Stromal cell of bone marrow (primary cell): ENCODE measurements at places on chromosomes 2 and 18.
A peak's percentile ranks its signal among the peaks of the same experiment; 100 is the strongest.

DNA sequence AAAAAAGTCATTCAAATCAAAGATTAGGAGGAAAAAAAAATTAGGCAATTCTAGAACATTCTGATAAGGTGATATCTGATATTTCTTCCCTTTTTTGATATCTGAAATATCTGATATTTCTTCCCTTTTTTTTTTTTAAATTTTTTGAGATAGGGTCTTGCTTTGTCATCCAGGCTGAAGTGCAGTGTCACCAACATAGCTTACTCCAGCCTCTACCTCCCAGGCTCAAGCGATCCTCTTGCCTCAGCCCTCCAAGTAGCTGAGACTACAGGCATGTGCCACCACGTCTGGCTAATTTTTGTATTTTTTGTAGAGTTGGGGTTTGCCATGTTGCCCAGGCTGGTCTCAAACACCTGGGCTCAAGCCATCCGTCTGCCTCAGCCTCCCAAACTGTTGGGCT lies 33.9 kb downstream of the MEX3C start:
- no peak for DNase-seq

DNA sequence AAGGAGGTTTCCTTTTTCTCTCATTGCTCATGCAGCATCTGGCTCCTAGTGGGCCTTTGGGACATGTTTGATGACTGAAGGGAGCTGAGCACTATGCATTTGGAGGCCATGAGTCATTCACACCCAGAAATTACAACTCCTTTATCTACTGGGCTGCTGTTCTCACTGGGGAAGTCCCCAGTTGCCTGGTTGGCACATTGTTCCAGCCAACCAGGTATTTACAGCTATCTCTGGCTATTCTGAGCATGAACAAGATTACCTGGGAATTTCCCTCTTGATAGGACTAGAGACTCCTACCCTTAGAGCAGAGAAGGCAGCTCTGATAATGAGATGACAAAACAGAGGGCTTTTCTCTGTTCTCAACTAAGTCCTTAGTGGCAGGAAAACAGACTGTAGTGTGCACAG lies 206.5 kb downstream of the SETBP1 start:
- peak; percentile 60 for DNase-seq

- DNase-seq = no peak
Measured at GRCh38 chr2:158969715-158970240, 1.3 kb downstream of the TANC1 start.

DNA sequence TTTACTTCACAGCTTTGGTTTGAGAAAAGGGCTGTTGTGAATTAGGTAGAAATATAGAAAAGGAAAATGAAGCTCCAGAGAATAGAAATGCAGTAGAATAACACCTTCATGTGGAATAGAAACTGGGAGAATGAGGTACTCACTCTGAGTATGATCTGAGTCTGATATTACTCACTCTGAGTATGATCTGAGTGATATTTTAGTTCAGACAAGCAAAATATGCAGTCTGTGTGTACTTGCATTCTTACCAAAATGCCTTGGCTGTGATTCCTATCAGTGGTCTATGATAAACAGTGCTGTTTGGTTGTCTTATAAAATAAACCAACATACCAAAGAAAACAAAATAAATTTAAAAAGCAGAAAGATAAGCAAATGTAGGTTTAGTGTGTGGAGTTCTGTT lies 487.6 kb downstream of the THSD7B start:
- no peak for DNase-seq

GRCh38 chr2:158692372-158693103 lies 102.6 kb upstream of the DAPL1 start:
- no peak for DNase-seq

GRCh38 chr2:175606010-175606841 lies 395.8 kb downstream of the LNPK start:
- no peak for DNase-seq

GRCh38 chr2:120546865-120547390 lies 188.7 kb upstream of the GLI2 start:
- no peak for DNase-seq

DNA sequence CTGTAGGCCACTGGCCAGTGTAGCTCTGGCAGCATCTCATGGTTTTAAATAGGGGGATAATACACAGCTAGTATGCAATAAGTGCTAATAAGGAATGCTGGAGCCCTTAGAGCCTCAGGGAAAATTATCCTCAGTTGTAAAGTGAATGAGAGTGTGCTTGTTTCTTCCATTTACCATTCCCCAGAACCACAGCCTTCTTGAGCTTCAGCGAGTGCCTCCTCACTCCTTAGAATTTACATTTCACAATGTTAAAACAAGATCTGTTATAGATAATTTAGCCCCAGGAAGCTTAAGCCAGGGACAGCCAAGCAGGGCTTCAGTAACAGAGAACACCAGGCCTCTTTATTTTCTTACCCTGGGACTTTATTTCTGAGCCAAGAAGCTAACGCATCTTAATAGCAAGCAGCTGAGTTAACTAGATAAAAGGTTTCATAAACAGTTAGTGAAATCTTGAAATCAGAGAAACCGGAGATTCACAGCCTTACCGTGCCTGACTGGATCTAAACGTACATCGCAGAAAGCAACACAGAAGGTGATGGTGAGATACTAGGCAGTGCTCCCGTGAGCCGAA lies 535.2 kb downstream of the TDRD15 start:
- DNase-seq = no peak

DNA sequence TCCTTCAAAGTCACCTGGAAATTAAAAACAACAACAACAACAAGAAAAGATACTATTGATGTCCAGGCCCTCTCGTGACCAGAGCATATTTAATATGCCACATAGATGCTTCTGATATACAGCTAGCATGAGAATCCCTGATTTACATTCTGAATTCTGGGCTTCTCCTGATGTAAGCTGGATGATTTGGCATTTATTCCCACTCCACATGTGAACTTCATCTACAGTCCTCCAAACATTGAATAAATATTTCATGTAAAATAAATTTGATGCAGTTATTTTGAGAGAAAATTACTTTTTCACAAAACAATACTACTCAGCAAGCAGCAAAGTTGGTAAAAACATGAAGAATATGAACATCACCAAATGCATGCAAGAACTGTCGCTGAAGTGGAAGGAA lies 453.2 kb upstream of the SETBP1 start:
- no peak for DNase-seq

DNA sequence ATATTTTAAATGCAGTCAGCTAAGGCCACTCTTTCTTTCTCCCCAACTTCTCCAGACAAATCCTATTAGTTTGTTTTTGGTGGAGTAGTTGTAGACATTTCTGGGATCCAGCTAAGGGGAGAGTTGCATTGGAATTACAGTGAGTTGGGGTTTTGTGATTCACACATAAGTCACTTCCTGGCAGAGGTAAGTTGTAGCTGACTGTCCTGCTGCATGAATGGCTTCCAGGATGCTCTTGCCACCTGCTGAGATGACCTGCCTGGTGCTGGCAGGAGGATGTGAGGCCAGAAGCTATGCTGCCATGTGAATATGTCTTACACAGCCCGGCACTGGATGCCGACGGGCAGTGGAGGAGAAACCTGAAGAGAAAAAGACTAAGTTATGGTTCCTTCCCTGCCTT lies 243.7 kb downstream of the TDRD15 start:
- no peak for DNase-seq

DNA sequence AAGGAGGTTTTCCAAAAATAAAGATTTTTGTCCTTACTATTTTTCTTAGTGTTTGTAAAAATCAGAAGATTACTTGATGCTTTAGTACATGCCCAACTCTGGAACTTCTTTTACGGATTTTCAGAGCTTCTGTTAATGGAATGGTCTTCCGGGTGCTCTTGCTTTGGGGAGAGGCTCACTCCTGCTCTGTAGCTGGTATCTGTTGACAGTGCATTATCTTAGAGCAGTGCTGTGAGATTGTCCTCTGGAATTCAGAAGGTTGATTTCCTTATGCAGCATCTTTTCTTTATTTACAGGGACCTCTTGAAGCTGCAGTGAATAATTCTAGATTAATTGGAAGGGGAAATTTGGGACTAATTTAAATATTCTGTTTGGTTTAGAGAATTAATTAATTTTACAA lies 4.6 kb downstream of the MAPRE2 start:
- no peak for DNase-seq

- DNase-seq = no peak
Measured at GRCh38 chr2:27739058-27739373, 32.5 kb upstream of the MRPL33 start.

GRCh38 chr2:2704428-2705090 lies 373.5 kb upstream of the MYT1L start:
- no peak for DNase-seq

GRCh38 chr2:181792906-181793305 lies 98.6 kb upstream of the ITPRID2 start:
- no peak for DNase-seq

DNA sequence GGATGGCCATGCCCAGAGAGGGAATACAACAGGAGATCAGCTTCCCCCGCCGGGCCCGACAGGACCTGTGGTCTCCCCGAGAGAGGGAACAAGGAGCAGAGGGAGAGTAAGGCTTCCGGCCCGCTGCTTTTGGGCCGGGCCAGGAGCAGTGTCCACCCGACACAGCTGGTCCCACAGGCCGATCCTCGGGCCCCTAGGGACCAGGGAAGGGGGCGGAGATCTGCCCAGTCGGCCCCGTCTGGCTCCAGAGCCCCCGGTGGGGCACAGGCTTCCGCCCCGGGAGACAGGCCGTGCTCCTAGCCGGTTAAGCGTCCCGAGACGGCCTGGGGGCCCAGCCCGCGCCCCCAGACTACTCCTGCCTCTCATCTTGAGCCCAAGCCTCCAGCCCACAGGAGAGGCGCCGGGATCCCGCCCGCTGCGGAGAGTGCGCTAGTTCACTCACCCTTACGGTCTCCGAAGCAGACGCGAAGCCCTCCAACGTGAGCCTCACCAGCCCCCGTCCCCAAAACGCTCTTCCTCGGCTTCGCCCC lies at the start of gene MCFD2:
MCFD2 (minus strand) TSS at position 526 of the 530 bp plus-strand sequence. CDS start 6,635 bp downstream, outside the sequence.
- DNase-seq = no peak

DNA sequence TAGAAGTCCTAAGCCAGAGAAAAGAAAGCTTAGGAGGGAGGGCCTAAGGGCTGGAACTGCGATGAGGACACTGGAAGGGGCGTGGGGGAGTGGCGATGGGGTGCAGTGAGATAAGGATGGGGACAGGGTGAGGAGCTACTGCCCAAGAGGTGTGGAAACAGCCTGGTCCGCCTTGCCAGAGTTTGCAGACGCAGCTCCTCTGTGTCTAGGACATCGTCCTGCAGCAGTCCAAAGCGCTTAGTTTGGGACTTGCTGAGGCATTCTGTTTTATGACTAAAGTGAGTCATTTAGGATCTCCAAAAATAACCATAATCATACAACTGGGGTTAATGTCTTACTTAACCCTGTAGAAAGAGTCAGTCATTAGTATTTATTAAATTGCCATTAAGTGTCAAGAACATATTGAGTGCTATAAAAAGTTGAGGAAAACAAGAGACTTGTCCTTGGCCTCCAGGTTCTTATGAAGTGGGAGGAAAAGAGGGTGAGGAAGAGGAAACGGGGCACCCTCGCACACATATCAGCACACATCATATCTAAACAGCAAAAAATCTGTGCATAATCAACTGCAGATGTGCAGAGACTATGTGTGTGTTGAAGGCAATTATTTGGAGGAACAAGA lies 74.8 kb downstream of the CDK15 start:
- DNase-seq = no peak

DNA sequence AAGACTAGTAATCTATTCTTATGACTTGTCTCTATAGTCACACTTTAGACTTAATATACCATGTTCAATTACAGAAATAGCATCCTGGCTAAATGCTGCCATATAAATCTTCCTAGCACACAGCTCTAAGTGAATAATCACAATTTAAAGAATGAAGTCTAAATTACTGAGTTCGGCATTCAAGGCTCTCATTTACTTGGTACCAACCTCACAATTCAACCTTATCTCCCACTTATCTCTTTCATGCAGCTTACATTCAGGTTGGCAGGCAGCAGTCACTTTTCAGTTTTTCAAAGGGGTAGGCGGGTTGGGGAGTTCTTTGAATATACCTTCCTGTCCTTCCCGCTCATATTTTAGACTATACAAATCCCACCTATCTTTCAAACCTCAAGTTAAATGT lies 1.5 kb downstream of the MMADHC start:
- DNase-seq = no peak

DNA sequence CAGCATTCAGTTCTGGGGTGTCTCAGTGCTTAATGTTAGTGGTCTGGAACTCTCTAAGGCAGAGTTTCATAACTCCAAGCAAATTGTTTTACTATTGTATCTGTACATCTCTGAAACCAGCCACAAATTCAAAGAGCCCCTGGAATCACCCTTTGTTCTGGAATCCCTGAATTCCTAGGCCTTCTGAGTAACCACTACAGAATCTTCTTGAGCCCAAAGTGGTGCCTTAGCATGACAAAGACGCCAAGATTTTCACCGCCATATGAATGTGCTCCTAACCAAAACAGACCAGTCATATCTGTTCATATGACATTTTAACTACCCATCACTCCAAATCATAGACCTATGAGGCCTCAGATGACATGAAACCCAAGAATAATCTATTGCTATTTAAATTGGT lies 668.1 kb downstream of the EPHA4 start:
- DNase-seq = no peak

- DNase-seq = no peak
Measured at GRCh38 chr2:103153580-103154284, 391.9 kb downstream of the TMEM182 start.

GRCh38 chr2:26572591-26572990 lies 68.6 kb downstream of the CIB4 start:
- no peak for DNase-seq

- DNase-seq = no peak
Measured at GRCh38 chr18:58128381-58129374, 84.7 kb downstream of the NEDD4L start.

DNA sequence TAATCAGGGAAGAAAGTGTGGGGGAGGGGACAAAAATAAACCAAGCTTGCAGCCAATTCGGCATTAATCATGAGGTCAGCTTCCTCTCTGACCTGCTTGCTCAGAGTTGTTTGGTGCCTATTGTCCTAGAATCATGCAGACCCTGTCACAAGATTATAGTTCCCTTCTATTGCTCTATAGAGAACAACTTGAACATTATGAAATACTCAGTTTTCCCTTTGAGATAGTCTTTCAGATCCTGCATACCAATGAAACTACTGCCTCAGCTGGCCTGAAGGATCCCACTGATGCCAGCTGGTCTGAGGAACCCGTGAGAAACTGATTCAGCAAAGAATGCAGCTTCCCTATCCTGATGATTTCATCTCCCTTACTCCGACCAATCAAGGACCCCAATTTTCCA lies 955 bp upstream of the BBS5 start:
- DNase-seq = no peak

GRCh38 chr18:37343542-37343851 lies 222.1 kb downstream of the CELF4 start:
- no peak for DNase-seq
